ENCODE measurements at places on chromosomes 4 and X.

- DNase-seq, result no peak
Measured at GRCh38 chr4:155675709-155676429, 9.2 kb downstream of the GUCY1A1 start.

- no peak for DNase-seq
Measured at GRCh38 chr4:119744580-119744979, 116.0 kb upstream of the PDE5A start.

GRCh38 chr4:1328267-1329155 lies 18.5 kb upstream of the UVSSA start:
- no peak for DNase-seq

GRCh38 chr4:39205000-39205399 lies 22.7 kb downstream of the WDR19 start:
- DNase-seq, result no peak

GRCh38 chrX:24858004-24858746 lies 157.6 kb downstream of the ARX start:
- no peak for DNase-seq

DNA sequence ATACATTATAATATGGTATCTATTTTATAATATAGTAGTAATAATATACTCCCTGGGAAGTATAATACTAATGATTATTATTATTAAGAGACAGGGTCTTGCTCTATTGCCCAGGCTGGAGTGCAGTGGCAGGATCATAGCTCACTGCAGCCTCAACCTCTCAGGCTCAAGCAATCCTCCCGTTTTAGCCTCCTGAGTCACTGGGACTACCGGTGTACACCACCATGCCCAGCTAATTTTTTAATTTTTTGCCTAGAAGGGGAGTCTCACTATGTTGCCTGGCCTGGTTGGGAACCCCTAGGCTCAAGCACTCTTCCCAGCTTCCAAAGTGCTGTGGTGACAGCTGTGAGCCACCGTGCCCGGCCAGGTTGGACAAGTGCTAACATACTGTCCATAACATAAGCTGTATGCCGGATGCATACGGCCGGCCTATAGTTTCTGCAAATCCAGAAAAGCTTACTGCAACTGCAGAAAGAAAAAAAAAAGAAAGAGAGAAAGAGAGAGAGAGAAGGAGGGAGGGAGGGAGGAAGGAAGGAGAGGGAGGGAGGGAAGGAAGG lies 94.2 kb upstream of the PPP2R3B start:
- no peak for DNase-seq

GRCh38 chrX:79572566-79572965 lies 205.4 kb upstream of the ITM2A start:
- DNase-seq, result no peak

GRCh38 chr4:163600727-163601126 lies 106.2 kb downstream of the TMA16 start:
- no peak for DNase-seq

GRCh38 chrX:112818114-112819007 lies 22.3 kb downstream of the AMOT start:
- no peak for DNase-seq

DNA sequence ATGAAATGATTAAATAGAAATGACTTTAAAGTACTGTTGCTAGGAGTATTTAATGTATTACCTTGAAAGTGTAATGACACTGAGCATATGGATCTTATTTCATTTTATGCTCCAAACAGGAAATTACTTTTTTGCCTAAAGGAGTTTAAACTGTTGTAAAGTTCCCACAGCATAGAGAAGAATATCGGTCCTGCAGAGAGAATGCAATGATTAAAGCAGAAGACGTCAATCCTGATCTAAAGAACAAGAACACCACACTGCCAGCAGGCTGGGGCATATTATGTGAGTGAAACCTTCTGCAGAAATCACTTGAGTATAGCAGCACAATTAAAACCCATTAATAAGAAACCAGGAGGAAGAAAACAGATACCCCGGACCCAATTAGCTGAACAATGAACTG lies 72.8 kb upstream of the CAMK2D start:
- DNase-seq, result no peak

DNA sequence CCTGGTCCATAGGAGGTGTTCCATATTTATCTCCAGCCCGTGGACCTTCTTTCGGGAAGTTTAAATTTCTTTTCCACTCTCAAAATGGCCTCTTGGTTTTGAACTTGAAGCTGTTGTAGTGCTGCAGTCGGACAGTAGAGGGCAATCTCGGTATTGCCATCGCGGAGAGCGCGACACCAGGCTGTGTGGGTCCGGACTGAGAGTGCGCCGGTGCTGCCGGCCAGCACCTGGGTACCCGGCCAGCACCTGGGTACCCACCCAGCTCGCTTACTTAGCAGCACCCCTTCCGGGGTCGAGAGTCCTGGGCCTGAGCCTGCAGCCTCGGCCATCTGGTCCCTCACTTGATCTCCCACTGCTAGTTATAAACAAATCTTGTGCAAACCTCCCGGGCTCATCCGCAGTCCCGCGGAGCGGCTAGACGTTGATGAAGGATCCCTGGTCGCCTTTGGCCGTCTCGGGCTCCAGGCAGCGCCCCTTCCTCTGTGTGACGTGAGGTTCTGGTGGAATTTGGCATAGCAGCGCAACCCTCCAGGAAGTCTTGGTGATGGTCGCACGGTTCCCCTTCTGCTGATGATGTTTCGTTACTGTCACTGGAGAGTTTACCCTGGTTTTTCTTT lies 18.0 kb downstream of the FAM9A start:
- no peak for DNase-seq

Measured in AG08395 (cell line).